ENCODE measurements at places on chromosomes 3 and 15.

DNA sequence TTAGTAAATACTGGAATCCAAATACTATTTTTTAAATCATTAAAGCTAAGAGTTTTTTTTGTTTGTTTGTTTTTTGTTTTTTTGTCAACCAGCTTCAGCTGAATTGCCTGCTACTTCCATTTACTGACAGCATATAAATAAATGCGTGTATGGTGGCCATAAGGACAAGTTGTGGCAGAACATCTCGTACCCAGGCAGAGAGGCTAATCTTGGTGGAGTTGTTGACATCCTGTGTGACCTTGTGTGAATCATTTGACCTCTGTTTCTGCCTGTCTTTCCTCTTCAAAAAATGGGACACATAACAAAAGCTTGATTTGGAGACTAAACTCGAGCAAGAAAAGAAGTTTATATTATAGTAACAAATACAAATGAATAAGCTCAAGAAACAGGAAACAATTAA is 734.2 kb downstream of the MCTP2 start:
- no peak for DNase-seq

DNA sequence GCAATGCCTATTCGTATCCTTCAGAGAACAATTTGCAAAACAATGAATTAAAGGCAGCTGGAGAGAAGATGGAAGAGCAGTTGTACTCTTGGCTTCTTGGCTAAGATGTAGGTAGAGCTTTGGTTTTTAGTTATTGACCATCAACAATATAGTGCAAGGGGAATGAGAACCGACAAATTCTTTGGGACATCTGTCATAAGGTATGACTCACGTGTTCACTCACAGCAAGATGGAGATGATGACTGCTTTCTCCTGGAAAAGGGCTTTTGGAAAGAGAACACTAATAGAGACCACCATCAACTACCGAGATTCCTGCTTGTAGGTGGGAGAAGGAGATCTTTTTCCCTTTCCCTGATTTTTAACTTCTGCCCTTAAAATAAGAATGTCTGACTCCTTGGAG is 234.9 kb downstream of the NTRK3 start:
- DNase-seq = no peak

GRCh38 chr3:10981961-10982360 is 10.6 kb upstream of the SLC6A1 start:
- DNase-seq = no peak

DNA sequence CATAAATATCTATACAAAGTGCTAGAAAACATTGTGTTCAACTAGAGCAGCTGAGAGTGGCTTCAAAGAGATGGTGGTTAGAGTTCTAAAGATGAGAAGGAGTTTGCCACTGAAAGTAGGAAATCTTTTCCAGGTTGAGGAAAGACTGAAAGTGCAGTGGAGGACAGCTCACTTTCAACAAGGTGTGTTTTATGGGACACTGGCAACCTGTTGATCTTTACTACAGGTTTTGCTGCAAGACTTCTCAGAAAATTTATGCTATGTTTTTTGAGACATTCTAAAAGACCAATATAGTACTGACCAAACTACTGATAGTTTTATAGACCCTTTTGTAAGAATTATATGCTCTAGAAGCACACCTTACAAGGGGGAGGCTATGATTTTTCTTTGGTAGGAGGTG is 3.8 kb downstream of the CHRNA7 start:
- DNase-seq = no peak

GRCh38 chr15:73686781-73687256 is 2.6 kb downstream of the CD276 start:
- DNase-seq = no peak

DNA sequence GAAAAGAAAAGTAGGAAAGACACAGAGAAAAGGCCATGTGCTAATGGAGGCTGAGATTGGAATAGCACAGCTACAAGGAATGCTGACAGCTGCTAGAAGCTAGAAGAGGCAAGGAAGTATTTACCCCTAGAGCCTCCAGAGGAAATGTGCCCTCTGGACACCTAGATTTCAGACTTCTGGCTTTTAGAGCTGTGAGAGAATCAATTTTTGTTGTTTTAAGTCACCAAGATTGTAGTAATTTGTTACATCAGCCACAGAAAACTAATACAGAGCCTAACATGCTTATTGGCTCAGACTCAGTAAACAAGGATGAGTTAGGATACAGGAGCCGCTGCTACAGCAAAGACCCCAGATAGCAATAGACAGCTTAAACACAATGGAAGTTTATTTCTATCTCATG is 33.1 kb upstream of the GLCE start:
- no peak for DNase-seq

DNA sequence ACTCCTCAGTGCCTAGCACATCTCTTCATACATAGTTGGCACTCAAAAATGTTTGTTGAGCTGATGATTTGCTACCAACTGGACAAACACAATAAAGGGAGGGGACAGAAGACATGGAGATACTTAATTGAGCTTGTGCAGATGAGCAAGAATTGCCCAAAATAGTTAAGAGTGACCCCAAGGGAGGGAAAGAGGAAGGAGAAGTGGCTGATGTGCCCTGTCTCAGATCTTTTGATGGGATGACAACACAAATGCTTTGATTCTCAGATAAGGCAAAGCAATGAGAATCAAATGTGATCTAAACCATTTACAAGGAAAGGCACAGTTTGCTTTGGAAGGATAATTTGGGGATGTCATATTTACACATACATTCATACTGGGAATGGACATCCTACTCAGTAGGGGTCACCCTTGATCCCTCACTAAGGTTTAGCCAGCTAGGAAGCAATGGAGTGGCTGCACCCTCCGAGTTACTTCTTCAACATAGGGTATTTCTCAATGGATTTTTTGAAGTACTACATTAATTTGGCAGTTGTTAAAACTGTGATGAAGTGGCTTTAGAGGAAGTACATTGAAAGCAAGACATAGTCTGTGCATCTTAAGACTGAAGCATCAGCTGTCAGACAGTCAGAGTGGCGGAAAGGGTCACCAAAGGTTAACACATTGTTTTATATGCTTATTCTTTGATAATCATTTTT is 21.9 kb upstream of the SSR3 start:
- DNase-seq = no peak

DNA sequence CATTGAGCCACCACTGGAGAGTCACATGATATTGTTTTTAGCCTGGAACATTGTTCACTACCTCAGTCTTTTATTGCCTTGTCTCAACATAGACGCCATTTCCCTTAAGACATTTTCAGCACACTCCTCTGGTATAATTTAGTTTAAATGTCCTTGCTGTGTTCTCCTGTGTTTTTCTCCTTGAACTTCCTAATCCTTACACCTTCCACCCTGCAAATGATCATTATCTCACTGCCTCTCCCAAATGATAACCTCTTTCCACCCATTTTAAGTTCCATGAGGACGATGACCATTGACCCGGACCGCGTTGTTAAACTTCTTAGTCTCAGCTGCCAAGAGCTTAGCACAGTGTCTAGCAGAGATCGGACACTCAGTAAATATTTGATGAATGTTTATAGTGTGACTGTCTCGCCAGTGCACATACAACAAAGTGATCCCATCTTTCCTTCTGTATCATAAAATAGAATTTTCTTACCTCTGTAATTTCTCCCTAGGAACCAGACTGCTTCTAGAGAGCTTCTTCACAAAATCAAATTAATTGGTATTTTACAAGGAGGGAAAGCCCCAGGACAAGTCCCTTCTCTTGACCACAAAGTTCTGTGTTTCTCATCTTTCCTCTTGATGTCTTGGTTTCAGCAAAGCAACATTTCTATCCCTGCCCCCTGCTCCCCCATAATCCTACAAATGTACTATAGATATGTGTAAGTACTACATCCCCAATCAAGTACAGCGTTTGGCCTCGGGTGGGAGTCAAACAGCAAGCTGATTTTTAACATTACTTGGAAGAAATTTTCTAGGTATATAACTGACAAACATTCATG is 429.6 kb downstream of the LPP start:
- no peak for DNase-seq

DNA sequence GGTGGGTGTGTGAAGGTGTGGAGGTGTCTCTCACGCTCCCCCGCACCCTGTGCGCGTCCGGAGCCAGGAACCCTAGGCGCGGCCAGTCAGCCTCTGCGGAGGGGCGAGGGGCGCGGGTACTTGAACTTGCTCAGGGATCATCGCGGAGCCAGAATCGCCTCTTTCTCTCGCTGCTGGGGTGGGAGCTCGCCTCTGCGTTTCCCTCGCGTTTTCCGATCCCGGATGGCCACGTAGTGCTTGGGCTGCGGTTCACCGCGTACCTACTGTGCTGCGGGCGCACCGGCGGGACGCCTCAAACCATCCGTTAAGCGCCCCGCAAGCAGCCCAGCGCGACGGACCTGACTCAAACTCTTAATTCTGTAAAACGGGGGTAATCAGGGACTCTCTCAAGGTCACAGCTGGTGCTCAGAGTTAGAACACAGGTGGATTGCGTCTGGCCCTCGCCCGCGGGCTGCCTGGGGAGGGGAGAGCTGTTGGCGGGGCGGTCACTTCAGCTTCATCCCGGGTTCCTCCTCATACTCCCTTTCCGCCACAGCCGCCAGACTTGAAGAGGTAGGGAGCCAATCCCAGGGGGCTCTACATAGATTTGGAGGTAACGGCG is 686 bp downstream of the MYRIP start:
- DNase-seq = no peak

DNA sequence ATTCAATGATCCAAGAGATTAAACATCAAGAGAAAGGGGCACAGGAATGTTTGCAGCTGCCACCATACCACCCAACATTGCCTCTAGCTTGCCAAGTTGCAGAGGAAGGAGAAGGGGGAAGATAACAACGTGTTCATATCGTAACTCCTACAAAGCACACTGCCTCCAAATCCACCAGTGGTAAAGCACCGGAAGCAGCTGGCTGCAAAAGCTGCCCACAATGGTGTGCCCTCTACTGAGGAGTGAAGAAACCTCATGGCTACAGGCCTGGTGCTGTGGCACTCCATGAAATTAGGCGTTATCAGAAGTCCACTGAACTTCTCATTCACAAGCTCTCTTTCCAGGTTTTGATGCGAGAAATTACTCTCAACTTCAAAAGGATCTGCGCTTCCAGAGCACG is 263.9 kb upstream of the STT3B start:
- DNase-seq = no peak

DNA sequence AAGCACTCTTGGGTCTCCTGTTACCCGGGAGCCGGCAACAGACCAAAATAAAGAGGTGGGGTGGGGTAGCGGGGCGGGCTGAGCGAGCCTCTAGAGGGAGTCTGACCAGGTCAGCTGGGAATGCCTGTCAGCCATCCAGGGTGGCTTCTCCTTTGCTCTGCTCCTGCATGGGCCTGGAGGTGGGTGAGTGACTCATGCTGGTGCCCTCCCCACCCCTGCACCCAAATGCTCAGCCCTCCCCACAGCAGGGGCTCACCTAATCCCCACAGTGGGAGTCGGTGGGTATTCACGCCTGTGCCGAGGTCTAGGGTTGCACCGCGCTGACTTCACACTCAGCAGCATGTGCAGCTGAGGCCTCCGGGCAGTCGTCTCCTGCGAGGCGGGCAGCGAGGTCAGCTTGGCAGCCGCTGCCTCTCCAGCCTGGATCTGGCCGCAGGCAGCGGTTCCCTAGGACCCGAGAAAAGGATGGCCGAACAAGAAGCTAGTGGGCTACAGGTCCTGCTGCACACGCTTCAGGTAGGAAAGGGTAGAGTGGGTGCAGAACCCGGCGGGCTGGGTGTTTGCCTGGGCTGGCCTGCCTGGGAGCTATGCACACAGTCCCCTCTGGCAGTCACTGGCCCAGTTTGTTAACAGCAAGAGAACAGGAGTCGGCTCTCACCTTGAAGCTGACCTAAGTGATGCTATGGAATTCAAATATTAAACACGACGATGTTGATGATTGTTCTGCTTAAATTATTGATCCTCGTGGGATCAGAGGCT is at the start of gene AGBL1:
TSS of gene AGBL1 (plus strand) at position 364 of the 759 bp plus-strand sequence.
- DNase-seq = no peak

Measured in NK-92 treated with Interleukin-12 subunit alpha and Interleukin-12 subunit beta, amount 100 ng/mL, for 24 hours (cell line).